ENCODE measurements at places on chromosomes 5 and 9. TPM values are rescaled to one million over a fixed set of nuclear protein-coding genes. Genes with fewer than 3 reads are reported as not detected.

The STC2 gene
- 24.3 TPM for total RNA-seq

The ATG10 gene
- 3.3 TPM for total RNA-seq

The MEGF10 gene
- 1.1 TPM for total RNA-seq

The BSPRY gene
- 0.13 TPM for total RNA-seq

The KLF4 gene
- total RNA-seq: 21.7 TPM

The IL33 gene
- not detected for total RNA-seq

The KIF4B gene
- not detected for total RNA-seq

The MSX2 gene
- 0.16 TPM for total RNA-seq

The CD274 gene
- 12.1 TPM for total RNA-seq

The PCDHB16 gene
- 0.63 TPM for total RNA-seq

Data from mesangial cell (primary cell).